Heart right ventricle (tissue), 16 donors: ENCODE measurements at places on chromosomes 4 and X. TPM values are rescaled to one million over a fixed set of nuclear protein-coding genes. Genes with fewer than 3 reads are reported as not detected.

GRPEL1 gene
- 38.7 TPM for polyA plus RNA-seq

P2RY4 gene
- 0.03 TPM for polyA plus RNA-seq

HMGB2 gene
- 46.9 TPM for polyA plus RNA-seq

DCHS2 gene
- under 0.01 TPM for polyA plus RNA-seq

MAGEA11 gene
- polyA plus RNA-seq, result not detected

IQSEC2 gene
- 7.9 TPM for polyA plus RNA-seq

DNA sequence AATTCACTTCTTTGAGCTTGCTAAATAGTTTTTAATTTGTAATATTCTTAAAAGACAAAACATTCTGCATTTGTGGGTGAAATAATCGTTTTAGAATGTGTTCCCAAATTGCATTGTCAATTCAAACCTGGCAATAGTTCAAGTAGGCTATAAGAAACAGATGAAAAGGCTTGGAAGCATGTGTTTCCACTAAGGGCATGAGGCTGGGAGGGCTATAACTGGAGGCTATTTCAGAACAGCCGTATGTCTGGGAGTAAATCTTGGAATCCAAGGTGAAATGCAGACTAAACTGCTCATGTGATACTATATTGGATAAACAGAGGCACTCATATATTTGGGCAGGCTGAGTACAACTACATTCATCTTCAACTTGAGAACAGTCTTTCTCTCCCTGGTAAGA is 117.4 kb upstream of the GRPR start:
- H3K4me1 ChIP-seq, result no peaks in the 10 kb centered on the region
- DNase-seq, result no peak
- H3K27ac ChIP-seq, result no peak overlapping the region
- H3K4me3 ChIP-seq, result no peak overlapping the region
- no peaks in the 10 kb centered on the region for H3K36me3 ChIP-seq
- no peaks in the 10 kb centered on the region for H3K27me3 ChIP-seq

GRCh38 chr4:74446193-74446868 is 1.4 kb downstream of the AREG start:
- H3K36me3 ChIP-seq, result no peaks in the 10 kb centered on the region
- H3K27ac ChIP-seq, result no peak overlapping the region
- H3K4me1 ChIP-seq, result no peaks in the 10 kb centered on the region
- H3K4me3 ChIP-seq, result no peak overlapping the region
- no peaks in the 10 kb centered on the region for H3K27me3 ChIP-seq
- DNase-seq, result no peak

DNA sequence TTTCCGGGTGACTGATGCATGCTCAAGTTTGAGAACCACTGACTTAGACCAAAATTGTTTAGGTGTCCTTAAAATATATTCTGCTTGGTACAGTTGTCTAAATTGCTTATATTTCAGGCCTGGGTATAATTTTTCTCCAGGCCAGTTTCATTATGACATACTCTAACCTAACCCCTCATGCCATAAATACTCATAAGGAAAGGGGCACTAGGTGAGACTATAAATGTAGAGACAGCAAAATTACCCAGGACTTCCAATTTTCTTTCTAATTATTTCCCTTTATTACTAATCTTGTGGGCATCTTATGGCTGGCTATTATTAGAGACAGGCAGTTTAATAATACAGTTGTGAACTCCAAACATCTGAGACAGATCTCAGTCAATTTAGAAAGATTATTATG is 150.2 kb downstream of the RRAGB start:
- no peak for DNase-seq
- H3K4me3 ChIP-seq, result no peak overlapping the region
- no peaks in the 10 kb centered on the region for H3K27me3 ChIP-seq
- no peak overlapping the region for H3K27ac ChIP-seq
- no peaks in the 10 kb centered on the region for H3K36me3 ChIP-seq

- no peak overlapping the region for H3K4me3 ChIP-seq
- H3K27me3 ChIP-seq, result peaks cover 67% of the 10 kb centered on the region
- H3K36me3 ChIP-seq, result no peaks in the 10 kb centered on the region
- DNase-seq, result no peak
These were observed 7.9 kb downstream of the LEF1 start for GRCh38 chr4:108160741-108161352.

DNA sequence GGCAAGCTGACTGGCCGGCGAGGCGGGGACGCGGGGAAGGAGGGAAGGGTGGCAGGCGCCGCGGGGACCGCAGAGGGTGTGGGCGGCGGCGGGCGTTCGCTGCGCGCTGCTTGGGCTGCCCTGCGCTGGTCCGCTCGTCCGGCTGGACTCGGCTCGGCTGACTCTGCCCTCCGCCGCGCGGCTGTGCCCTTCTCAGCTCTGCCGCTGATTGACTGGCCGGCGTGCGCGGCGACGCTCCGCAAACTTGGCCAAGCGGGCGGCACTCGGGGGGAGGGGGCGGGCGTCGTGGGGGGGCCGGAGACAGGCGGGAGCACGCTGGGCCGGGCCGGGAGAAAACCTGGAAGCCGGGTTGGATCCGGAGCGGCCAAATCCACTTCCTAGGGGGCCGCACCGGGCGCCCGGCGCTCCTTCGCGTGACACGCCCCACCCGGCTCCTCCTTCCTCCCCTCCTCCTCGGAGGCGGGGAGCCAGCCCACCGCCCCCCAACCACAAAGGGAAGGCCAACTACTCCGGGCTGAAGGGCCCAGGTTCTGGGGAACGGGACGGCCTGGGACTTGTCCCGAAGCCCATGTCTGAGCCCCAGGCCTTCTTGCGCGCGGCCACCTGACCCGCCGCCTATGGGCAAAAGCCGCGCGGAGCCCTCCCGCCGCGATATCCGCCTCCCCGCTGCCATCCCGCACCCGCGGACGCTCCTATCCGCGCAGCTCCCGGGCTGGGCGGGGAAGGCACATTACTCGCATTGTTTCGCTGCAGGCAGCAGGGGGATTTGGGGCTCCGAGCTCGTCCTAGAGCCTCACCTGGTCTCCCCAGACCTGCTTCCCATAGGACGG is at the start of gene GPC4:
Gene GPC4, minus strand, starts transcription at position 214 of the 830 bp plus-strand sequence. CDS start 524 bp downstream, outside the sequence.
- DNase-seq, result peak; percentile 60
- peak within 1 kb of the TSS; percentile 67 for H3K4me3 ChIP-seq
- no peaks in the 10 kb centered on the region for H3K27me3 ChIP-seq
- no peaks in the 10 kb centered on the region for H3K36me3 ChIP-seq

- H3K27ac ChIP-seq, result peak overlapping the region; percentile 26
- H3K36me3 ChIP-seq, result no peaks in the 10 kb centered on the region
- H3K27me3 ChIP-seq, result no peaks in the 10 kb centered on the region
These were observed 155.5 kb upstream of the MXRA5 start for GRCh38 chrX:3501833-3502535.

GRCh38 chr4:185999207-185999606 is 69.7 kb upstream of the TLR3 start:
- H3K36me3 ChIP-seq, result no peaks in the 10 kb centered on the region
- peak overlapping the region; percentile 62 for H3K27ac ChIP-seq

- H3K4me1 ChIP-seq, result no peaks in the 10 kb centered on the region
- peak; percentile 25 for DNase-seq
- H3K27ac ChIP-seq, result no peak overlapping the region
- H3K27me3 ChIP-seq, result no peaks in the 10 kb centered on the region
These were observed 11.8 kb upstream of the ZNF630 start for GRCh38 chrX:48083212-48083611.

DNA sequence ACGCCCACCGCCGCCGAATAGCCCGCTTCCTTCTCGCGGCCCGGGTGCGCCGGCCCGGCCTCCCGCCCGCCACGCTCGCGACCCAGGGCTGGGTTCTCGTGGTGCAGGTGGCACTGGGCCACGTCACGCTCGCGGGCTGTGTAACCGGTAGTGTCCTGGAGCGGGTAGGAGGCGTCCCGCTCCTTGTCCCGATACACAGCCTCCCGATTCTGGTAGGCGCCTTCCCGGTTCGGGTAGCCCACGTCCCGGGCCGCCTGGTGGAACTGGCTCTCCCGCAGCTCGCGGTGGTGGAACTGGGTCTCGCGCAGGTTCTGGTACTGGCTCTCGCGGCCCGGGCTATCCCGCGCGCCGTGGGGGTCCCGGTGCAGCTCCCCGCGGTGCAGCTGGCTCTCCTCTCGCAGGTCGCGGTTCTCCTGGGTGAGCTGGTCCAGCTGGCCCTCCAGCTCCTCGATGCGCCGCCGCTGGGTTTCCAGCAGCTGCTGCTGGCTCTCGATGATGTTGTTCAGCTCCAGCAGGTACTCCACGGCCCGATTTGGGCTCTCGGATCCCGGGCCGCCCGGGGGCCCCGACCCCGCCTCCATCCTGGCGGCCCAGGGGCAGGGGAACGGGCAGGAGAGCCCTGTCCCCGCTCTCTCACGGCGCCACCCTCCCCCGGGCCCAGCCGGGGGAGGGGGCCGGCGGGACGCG is 39.3 kb upstream of the IQSEC2 start:
- DNase-seq, result peak; percentile 15
- peaks cover 11% of the 10 kb centered on the region for H3K27me3 ChIP-seq
- H3K27ac ChIP-seq, result no peak overlapping the region
- no peaks in the 10 kb centered on the region for H3K36me3 ChIP-seq

DNA sequence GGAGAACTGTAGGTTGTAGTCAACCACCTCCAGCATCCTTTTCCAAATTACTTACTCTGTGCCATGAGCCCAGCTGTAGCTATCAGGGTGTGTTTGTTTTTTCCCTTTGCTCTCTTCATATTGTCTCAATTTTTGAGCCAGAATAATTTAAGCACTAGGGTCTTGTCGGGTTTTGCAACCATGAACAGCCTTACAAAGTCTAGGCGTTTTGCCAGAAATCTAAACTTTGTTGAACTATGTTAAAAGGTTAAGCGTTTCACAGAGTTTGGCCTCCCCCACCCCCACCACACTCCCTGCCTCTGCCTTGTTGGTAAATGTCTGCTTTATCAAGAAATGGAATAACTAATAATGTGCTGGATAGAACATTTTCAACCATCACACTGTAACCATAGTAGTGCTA is 190.6 kb upstream of the TTC29 start:
- peak; percentile 40 for DNase-seq
- H3K4me1 ChIP-seq, result no peaks in the 10 kb centered on the region
- no peak overlapping the region for H3K4me3 ChIP-seq
- no peaks in the 10 kb centered on the region for H3K36me3 ChIP-seq

DNA sequence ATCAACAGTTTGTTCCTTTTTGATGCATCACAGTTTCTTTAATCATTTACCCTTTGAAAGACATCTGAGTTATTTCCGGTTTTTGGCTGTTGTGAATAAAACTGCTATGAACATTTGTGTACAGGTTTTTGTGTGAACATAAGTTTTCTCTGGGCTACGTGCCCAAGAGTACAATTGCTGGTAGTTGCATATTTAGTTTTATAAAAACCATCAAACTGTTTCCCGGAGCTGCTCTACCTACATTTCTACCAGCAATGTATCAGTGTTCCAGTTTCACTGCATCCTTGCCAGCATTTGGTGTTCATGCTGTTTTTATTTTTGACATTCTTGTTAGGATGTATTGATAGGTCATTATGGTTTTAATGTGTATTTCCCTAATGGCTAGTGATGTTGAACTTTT is 17.3 kb downstream of the KDM6A start:
- no peaks in the 10 kb centered on the region for H3K4me1 ChIP-seq
- H3K36me3 ChIP-seq, result no peaks in the 10 kb centered on the region
- no peak overlapping the region for H3K27ac ChIP-seq

- H3K36me3 ChIP-seq, result no peaks in the 10 kb centered on the region
- no peaks in the 10 kb centered on the region for H3K27me3 ChIP-seq
- H3K4me1 ChIP-seq, result no peaks in the 10 kb centered on the region
- no peak overlapping the region for H3K4me3 ChIP-seq
These were observed 195.3 kb downstream of the CHIC1 start for GRCh38 chrX:73758250-73758649.

DNA sequence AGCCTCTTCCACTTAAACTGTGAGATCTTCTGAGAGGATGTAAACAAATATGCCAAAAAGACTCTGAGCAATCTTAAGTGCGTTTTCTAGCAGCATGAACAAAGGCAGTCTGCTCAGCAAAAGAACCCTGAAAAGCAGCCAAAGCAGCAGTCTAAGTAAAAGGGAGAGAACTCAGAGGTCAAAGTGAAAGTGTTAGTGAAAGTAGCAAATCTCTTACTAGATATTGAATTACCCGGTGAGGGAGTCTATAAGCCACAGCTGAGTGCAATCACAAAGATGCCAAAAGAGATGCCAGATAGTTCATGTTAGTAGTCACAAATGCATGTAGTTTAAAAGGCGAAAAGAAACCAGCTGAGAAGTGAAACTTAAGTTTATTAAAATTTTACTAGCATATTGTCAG is 7.9 kb upstream of the GNRHR start:
- H3K27ac ChIP-seq, result no peak overlapping the region
- no peaks in the 10 kb centered on the region for H3K36me3 ChIP-seq
- H3K4me1 ChIP-seq, result no peaks in the 10 kb centered on the region
- no peak for DNase-seq
- no peak overlapping the region for H3K4me3 ChIP-seq

DNA sequence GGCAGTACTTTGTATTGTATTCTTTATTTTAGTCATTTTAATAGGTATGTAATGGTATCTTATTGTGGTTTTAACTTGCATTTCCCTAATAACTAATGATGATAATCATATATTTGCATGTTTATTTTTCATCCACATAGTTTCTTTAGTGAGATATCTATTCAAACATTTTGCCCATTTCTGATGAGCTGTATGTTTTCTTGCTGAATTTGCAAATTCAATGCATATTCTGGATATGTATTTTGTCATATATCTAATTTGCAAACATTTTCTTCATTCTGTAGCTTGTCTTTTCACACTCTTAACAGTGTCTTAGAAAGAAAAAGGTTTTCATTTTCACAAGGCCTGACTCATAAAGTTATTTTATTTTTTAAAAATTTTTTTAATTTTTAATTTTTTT is 372.1 kb downstream of the ZNF674 start:
- no peak for DNase-seq
- no peaks in the 10 kb centered on the region for H3K36me3 ChIP-seq
- H3K27me3 ChIP-seq, result peaks cover 16% of the 10 kb centered on the region
- no peak overlapping the region for H3K27ac ChIP-seq

DNA sequence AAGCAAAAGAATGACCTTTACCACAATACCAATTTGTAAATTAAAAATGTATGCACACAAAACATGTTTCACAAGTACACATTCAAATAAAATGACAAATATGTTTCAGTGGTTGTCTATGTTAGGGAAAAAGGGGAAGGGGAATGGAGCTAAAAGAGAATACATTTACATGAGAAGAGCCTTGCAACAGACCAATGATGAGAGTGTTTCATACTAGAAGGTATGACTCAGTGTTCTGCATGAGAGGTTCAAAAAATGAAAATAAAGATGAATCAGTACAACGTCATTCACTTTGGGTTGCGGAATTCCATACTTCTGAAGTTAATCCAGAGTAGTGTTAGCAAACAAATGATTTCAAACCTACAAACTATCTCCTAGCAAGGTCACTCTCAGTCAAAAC is 51.7 kb downstream of the RPGR start:
- H3K4me3 ChIP-seq, result no peak overlapping the region
- no peak for DNase-seq
- no peaks in the 10 kb centered on the region for H3K4me1 ChIP-seq
- H3K27ac ChIP-seq, result no peak overlapping the region
- H3K36me3 ChIP-seq, result no peaks in the 10 kb centered on the region

- H3K4me3 ChIP-seq, result no peak overlapping the region
- H3K27ac ChIP-seq, result no peak overlapping the region
- no peaks in the 10 kb centered on the region for H3K4me1 ChIP-seq
- H3K36me3 ChIP-seq, result no peaks in the 10 kb centered on the region
- no peaks in the 10 kb centered on the region for H3K27me3 ChIP-seq
These were observed 181.4 kb downstream of the DKK2 start for GRCh38 chr4:106854569-106855351.

- H3K27ac ChIP-seq, result no peak overlapping the region
- H3K4me3 ChIP-seq, result no peak overlapping the region
- H3K4me1 ChIP-seq, result no peaks in the 10 kb centered on the region
- peak; percentile 15 for DNase-seq
- H3K36me3 ChIP-seq, result no peaks in the 10 kb centered on the region
- H3K27me3 ChIP-seq, result no peaks in the 10 kb centered on the region
These were observed 182.5 kb upstream of the NPY2R start for GRCh38 chr4:155025762-155026457.

GRCh38 chrX:103630171-103630511 is 1.4 kb downstream of the TCEAL1 start:
- H3K4me3 ChIP-seq, result peak overlapping the region; percentile 74
- peak overlapping the region; percentile 87 for H3K27ac ChIP-seq
- no peaks in the 10 kb centered on the region for H3K36me3 ChIP-seq
- H3K4me1 ChIP-seq, result peaks cover 23% of the 10 kb centered on the region
